ENCODE measurements at places on chromosomes 12 and 14.

GRCh38 chr12:124428792-124429281 lies 133.9 kb downstream of the RFLNA start:
- no peak for DNase-seq

DNA sequence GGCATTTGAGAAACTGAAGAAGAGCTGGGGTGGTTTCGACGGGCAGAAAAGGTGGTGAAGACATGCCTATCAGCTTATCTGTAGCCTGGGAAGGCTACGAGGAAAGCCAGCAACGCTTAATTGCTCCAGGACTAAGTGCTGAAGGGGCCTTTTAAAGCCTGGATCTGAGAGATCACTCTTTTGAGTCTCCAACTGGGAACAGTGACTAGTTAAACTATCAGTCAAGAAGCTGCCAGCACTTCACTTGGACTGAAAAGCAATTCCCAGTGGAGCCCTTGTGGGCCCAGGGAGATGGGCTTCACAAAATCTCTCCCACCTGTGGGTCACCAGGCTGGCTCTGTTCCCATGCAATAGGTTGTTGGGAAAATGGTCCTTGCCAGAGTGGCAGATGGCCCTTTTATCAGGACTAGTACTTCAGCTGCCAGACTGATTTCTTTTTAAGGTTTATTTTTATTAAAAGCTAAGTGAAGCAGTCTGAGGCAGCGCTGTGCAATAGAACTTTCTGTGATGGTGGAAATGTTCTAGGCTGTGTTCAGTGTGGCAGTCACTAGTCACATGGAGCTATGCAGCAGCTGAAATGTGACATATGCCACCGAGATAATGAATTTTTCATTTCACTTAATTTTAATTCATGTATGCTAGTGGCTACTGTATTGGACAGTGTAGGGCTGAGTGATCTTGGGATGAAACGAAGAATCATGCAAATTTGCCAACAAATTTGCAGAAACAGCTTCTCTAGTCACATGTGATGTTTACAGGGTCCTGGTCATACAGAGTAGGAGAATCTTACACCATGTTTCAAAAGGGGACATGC lies 276.8 kb downstream of the PCNX1 start:
- no peak for DNase-seq

GRCh38 chr12:102959391-102959790 lies 1.9 kb downstream of the ASCL1 start:
- no peak for DNase-seq

DNA sequence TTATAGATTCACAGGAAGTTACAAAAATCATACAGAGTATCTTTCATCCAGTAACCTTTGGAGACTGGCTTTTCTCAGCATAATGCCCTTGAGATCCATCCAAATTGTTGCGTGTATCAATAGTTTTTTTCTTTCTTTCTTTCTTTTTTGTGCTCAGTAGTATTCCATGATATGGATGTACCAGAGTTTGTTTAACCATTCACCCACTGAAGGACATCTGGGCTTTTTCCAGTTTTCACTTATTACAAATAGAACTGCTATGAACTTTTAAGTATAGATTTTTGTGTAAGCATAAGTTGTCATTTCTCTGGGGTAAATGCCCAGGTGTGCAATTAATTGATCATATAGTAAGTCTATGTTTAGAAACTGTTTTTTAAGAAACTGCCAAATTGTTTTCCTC lies 79.4 kb downstream of the FBXL14 start:
- no peak for DNase-seq

DNA sequence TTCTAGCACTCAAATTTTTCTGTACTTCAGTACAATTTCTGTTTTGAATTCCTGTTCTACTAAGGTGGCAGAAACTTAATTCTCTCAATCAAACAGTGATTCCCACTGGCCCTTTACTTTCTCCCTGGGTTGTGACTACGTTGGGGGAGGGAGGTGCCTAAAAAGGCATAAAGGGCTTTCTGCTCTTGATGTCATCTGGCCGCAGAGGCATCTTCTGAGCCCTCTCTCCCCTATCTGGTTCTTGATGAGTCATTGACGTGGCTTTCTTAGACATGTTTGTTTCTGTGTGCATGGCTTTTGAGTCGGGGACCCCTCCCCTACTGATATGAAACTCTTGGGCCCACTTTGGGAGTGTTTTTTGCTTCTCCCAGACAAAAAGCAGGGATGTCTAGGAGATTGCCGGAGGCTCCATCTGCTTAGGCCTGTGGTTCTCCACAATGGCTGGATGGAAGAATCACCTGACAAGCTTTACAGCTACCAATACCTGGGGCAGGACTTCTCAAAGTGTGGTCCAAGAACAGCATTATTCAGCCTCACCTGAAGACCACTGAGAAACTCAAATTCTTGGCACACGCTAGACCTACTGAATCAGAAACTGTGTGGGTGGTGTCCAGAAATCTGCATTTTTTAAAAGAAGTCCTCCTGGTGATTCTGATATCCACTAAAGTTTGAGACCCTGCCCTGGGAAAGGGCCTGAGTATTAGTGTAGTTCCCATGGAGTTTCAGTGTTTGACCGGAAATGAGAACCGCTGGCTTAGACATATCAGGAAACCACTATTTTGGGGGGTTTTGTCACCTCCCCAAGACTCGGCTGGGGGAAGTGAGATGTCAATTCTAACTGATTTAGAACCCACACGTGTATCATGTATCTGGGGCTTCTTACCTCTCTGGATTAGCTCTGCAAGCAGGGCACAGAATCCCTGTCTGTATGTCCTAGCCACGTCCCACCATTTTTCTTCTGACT lies 395.7 kb upstream of the PDE3A start:
- DNase-seq = no peak

Measured in hematopoietic multipotent progenitor cell treated with erythropoietin and hydrocortisone succinate and interleukin-3 and kit ligand, for 15 days (in vitro differentiated cells).